ENCODE measurements at places on chromosomes 2 and 18.

GRCh38 chr2:109447251-109447661 lies 166.5 kb downstream of the SEPTIN10 start:
- DNase-seq, result no peak

- DNase-seq, result no peak
These were observed 28.8 kb downstream of the HADHB start for GRCh38 chr2:26273501-26273900.

- no peak for DNase-seq
These were observed 80.2 kb upstream of the GCFC2 start for GRCh38 chr2:75790814-75791467.

GRCh38 chr2:181678861-181679543 lies 1.3 kb downstream of the NEUROD1 start:
- DNase-seq, result no peak

- no peak for DNase-seq
These were observed 19.0 kb downstream of the CRACDL start for GRCh38 chr2:98917031-98917471.

DNA sequence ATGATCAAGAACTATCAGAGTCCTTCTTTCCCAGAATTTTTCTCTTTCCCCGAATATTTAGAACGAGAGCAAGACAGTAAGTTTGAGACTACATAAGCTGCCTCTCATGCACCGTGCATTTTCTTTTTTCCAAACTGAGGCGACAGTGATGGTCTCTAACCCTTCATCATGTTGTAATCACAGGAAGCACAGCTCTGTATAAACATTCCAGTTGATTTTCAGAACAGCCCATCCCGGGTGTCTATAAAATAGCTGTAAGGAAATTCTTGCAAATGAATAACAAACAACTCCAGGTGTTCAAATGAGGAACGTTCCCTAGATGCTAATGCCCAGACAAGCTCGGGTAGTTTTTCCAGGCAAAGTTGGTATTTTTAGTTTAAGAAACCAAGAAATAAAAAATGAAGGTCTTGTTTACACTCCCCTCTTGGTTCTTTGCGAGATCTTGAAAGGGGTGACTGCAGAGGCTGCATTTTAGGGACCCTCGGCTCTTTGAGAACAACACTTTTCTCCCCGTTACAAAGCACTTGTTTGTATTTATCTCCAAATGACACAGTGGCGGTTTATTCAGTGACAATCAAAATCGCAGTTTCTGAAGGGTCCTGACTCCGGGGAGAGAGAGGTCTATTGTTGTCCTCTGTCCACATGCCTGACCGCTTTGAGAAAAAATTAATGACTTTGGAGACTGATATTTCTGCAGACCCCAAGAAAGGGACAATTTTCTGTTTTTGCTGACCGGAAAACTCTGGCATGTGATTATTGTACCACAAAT lies 101.1 kb upstream of the NCK2 start:
- DNase-seq, result no peak

DNA sequence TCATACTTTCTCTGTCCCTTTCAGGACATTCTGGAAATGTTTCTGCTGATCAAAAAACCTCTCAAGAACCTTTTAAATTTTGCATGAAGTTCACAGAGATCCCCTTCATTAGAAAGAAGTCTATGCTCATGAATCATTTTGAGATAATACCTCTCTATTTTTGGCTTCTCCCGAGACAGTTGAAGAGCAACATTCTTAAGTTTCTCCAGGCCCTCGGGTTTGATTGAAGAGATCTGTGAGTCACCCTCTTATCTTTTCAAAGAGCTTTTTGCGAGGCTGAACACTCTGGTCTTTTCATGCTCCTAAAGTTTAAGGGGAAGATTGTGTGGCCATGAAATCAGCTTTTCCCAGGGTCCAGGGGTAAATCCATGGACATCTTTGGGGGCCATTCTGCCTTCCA lies 354.2 kb downstream of the FBXO15 start:
- no peak for DNase-seq

GRCh38 chr18:59123588-59124369 lies 15.9 kb upstream of the SEC11C start:
- DNase-seq, result no peak

DNA sequence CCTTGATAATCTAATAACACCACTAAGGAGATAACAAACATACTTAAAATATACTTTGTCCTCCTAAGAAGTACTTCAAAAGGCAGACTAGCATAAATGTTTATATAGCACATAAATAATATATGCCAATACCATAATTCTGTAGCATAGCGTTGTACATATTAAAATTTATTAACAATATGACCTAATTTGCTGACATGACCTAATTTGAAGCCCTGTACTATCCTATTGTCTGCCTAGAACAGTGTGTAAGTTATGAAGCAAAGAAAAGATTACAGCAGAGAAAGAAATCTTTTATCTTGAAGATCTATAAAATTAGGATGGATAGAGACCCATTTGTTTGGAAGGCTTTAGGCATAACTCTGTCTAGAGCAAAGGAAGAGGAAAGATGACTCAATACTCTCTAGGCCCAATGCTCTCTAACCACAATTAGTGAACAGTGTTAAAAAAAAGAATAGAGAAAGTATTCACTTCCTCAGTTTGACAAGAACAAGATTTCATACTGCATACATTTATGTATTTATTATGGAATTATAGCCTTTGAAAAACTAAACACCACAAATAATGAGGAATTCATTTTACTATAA lies 231.3 kb downstream of the ZRANB3 start:
- DNase-seq, result no peak

DNA sequence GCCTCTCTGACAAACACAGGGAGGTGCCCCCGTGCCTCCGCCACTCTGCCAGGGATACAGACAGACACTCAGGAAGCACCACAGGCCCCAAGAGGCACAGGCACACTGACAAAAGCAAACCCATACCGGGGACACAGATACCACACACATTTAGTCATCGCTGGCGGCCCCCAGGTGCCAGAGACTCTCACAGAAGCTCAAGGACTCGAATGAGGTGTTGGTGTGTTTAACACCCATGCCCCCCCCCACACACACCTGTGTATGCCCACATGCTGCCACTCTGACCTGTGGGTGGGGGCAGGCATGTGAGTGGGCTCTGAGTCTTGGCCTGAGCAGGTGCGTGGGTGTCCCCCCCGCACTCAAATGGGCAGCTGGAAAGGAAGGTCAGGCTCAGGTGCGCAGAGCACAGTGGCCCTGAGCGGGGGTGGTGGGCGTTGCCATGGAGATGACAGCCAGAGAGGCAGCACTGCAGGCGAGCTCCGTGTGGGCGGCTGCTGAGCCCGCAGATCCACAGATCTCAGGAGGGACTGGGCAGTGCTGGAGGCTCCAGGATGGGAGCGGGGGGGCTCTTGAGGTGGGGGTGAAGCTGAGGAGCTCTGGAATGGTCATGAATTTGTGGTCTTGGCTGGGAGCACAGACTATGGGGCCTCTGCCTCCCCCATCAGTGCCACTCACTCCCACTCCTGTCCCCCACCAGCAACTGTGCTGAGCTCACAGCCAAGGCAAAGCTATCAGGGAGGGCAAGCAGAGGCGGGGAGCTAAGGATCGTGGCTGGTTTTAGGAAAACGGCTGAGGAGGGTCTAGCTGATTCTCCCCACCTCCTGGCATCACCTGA lies 73.9 kb upstream of the TAF1B start:
- no peak for DNase-seq

DNA sequence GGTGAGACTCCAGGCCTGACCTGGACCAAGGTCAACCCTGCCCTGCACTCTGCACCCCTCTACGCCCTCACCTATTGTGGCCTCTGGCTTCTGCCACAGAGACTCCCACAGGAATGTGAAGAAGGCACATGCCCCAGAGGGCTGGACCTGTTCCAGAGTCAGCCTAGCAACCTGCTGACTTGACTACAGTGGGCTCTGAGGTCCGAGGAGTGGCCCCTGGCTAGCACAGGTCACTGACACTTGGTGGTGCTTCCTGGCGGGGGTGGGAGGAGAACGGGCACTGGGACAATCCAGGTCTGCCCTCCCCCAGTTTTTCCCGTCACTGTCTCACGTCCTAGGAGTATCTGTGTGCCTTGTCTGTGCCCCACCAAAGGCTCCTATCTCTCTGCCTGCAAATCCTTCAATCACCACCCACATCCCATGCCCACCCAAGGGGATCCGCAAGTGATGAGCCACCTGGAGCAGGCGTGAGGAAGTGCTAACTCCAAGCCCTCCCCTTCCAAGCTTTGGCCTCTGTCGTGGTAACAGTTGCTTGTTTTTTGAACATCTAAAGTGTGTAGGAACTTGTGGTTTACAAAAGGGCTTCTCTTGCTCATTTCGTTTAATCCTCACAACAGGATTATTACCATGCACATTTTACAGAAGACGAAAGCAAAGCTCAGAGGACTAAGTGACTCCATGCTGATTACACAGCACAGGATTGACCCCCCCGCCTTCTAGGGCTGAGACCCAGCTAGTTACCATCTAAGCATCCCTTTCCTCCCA lies 86.2 kb downstream of the MCFD2 start:
- DNase-seq, result no peak

- no peak for DNase-seq
These were observed 280.9 kb upstream of the STON1 start for GRCh38 chr2:48249025-48249424.

DNA sequence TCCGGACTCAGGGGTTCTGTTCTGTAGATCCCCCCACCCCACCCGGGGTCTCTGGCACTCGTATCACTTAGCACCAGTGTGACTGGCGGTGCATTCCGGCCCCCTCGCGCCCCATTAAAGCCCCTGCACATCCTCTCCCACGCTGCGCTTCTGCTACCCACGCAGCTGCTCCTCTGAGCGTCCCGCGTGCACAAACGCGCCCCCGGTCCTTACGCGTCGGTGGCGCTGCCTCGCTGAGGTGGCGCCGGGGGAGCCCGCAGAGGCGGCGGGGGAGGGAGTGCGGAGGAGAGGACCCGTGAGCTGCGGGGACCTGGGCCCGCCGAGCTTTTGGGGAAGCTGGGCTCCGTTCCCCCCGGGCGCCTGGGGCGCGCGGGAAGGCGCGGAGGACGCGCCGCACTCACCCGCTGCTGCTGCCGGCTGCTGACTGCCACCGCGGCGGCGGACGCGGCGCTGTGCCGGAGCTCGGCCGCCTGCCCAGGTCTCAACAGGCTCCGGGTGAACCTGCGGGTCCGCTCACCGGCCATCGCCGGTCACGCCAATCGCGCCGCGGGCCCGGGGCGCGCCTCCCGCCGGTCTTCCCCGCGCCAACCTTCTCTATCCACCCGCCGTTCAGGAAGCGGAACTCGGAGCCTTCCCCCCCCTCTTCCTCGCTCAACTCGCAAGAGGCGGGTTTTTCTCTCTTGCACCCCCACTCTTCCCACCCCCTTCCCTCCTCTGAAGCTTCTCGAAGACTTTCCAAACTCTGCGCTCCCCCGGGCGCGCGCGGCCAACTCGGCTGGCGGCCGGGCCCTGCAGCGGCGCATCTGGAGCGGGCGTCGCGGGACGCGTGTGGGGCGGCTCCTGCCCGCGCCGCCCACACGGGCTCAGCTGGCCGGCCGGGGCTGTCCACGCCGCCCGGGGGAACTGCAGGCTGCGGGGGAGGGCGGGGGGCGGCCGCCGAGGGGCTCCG lies at the start of gene DOCK10:
Gene DOCK10 (minus strand): TSS at position 618 of the 949 bp plus-strand sequence. CDS start 94 bp downstream, at position 524.
- peak; percentile 49 for DNase-seq

- no peak for DNase-seq
These were observed 31.9 kb upstream of the SNED1 start for GRCh38 chr2:240966457-240966905.

DNA sequence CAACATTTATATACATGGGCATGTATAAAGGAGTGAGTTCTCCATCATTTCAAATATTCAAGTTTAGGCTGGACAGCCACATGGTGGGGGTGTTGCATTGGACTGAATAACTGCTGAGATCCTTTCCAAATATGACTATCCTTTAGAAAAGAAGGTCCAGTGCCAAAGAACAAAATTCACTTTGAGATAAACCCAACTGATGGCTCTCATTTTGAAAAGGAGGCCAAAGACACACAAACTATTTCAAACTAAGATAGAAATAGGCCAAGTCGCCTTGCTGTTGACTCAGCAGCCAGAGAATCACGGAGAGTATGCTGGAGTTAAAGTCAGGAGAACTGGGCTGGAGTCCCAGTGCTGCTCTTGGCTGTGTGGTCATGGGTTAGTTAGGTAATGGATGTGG lies 204.5 kb upstream of the LRATD1 start:
- DNase-seq, result no peak

DNA sequence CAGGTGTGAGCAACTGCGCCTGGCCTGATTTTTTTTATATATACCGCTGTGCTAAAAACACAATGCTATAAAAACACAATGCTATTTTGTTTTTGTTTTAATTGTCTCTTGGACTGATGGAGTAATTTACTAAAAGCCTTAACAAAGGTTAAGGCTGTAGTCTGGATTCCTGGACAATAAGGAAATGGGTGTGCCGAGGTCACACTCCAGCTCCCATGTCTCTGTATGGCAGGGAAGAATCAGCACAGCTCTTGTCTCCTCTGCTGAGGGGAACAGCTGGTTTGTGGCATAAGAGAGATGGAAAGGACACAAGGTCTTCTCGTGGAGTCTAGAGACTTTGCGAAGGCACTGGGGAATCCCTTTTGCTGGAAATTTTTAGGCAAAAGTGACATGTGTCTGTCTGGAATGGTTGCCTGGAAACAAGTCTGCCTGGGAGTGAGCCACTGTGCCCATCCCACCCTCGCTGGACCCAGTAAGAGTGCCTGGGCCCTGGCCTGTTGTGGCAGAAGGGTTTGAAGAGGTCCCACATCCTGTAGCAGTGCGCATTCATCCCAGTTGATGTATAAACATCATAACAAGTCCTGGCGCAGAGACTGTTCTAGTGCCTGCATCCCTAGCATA lies 73.1 kb downstream of the MAPK4 start:
- DNase-seq, result no peak

DNA sequence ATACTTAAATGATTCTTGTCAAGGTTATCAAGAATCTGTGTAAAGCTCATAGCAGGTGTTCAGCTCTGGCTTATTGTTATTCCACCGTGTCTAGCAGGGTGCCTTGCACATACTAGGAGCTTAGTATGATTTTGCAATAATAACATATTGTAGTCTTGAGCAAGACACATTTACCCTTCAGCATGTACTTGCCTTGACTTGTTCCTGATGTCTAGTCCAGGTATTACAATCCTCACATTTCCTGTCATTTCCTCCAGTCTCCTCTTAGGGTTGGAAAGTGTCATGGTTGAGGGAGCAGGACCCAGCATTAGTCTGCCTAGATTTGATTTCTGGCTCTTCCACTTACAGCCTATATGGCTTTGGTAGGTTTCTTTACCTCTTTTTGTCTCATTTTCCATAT lies 246.1 kb downstream of the RAD51AP2 start:
- no peak for DNase-seq

DNA sequence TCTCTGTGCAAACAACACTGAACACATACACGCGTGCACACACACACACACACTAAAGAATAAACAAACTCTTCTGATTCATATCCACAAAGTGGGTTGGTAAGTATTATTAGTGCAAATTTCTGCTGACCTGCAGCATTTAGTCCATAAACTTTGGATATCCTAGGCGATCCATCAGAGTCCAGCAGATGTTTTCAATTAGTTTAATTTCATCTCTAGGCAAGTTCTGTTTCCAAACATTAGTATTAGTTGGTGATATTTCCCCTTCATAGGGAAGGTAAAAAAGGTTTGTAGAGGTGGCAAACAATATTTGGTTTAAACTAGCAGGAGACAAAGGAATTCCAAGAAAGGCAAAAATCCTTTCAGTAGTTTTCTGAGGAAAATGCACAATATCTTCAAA lies 5.7 kb downstream of the DSEL start:
- DNase-seq, result no peak

Measured in stimulated activated naive B cell treated with anti-CD40 and anti-IgM and Interleukin-4, amounts not matched to agents 10 μg/mL and 1 μg/mL and 100 μg/mL, for 72 hours (primary cell).